CD4-positive, alpha-beta memory T cell (primary cell): ENCODE measurements at places on chromosomes 1 and 21. TPM values are rescaled to one million over a fixed set of nuclear protein-coding genes. Genes with fewer than 3 reads are reported as not detected.

GRCh38 chr1:236124965-236125364, 17.4 kb upstream of the GPR137B start:
- no peak for DNase-seq

DNA sequence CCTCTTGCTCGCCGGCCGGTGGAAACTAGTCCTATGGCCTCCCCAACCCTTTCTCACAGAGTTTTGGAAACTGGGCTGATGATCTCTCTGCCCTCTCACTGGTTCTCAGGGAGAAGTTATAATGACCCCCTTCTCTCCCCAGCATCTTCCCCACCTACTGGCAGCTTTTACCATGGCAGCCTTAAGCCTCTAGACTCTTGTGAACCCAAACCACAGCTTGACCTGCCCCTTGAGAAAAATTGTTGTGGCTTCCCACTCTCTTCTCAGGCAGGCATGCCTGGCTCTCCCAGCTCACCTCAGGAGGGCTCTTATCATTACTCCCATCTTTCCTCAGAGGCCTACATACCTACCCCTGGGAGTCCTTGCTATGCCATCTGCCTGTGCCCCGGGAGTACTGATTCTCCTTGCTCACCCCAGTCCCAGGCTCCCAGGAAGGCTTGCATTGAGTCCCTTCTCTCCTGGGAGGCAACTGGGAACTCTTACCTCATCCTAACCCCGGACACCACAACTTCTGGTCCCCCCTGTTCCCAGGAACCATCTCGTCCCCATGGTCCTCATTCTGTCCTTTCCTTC, 1.6 kb downstream of the NSUN4 start:
- peak; percentile 42 for DNase-seq

DNA sequence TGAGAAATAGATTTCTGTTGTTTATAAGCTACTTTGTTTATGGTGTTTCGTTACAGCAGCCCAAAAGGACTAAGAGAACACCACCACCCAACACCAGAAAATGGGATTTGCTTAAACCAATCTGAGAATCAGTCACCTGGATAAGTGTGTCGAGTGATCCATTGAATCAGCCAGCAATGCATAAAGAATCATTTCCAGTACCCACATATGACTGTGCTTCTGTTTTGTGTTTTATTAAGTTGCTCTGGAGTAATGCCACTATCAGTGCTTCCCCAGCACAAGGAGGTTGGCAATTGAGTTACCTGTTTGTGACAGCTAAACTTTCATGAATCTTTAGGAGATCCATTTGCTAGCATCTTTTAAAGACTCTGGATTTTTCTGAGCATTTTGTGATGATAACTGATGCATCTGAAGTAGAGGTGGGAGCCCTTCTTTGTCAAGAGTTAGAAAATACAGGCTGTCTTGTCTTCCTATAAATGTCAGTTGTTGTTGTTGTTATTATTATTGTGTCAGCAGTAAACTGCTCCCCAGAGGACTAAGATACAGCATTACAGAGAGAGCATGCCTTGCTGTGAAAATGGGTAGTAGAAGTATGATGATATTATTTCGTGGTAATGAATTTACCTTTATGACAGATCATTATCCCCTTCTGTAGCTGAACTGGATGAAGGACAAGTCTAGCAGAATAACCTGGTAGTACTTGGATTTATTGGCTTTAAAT, 225.2 kb downstream of the NFIA start:
- DNase-seq = no peak

GRCh38 chr1:116232989-116233514, 121.9 kb downstream of the MAB21L3 start:
- DNase-seq = peak; percentile 44

DNA sequence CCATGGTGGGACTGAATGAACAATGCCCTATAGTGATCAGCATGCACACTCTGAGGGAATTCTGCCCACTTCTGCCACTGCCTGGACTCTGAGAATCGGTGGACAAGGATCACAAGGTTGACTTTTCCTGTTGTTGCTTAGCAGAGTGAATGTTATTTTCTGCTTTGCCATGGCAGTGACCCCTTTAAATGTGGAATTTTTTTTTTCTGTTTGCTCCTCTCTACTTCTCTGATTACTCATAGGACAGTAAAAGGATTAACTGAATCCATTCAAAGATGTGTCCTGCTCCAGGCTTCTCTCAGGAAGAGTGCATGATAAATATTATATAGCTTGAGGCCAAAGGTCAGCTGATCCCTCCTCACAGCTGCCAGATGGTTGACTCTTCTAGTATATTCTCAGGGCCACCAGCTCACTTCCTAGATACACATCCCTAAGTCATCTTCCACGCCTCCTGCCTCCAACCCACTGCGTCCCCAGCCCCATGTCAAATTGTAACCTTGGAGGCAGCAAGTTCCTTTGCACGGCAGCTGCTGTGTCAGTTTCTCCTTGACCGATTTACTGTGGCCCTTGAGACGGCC, 74.0 kb upstream of the RALGPS2 start:
- DNase-seq = no peak

DNA sequence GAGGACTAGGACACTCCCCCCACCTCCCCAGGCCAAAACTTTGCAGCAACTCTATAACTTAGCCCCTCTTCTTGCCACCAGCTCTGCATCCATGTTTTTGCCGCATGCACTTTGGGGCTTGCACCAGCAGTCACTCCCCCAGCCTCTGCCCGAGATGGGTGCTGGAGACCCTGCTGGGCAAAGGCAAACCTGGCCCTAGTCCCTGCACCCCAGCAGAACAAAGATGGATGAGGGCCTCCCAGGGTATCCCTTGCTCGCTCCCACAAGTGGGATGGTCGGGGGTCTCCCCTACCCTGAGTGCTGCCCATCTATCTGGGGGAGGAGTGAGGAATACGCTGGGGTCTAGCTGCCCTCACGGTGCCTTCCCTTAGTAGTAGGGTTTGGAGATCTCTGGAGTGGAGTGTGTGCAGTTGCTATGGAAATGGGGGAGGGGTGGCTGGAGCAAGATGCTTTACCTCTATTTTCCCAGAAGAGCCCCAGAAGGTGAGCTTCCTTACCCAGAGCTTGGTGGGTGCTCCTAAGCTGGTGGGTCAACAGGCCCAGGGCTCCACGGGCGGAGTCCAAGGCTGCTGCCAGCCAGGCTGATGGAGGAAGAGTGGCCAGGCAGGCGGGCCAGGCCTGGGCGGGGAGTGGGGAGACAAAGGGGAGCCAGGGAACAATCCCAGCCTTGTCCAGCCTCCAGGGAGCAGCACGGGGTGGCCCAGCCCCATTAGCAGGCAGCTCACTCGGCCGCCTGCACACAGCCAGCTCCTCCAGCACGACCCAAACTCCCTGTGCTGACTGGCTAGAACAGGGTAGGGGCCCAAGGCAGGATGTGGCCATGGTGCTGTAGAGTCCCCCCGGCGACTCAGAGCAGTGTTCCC, at the start of gene PAQR6:
TSS of gene PAQR6 (minus strand) at position 597 of the 863 bp plus-strand sequence. CDS start 1,325 bp downstream, outside the sequence.
- no peak for DNase-seq

DNA sequence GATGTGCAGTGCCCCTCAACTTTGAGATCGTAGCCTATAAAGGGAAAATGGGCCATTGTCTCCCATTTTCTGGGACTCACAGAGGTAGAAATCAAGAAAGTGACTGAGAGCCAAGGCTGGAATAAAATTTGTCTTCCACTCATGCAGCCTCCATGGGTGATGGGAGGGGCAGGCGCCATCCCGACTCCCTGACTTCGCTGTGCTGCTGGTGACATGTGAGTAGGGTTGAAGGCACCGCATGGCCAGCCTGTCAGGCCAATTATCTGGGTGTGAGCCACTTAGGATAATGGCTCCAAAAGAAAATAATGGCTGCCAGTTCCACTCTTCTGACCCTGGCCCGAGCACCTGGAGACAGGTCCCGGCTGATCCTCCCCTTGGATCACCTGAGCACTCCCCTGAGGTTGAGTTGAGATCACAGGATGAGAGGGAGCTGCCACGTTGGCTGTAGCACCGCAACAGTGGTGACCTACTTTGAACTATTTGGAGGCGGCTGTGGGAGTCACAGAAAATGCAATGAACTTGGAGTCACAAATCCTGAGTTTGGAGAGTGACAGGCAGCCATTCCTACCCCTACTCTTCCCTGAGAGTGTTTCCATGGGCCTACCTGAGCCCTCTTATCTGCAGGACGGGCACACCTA, 26.3 kb downstream of the CAPN9 start:
- DNase-seq = no peak

DNA sequence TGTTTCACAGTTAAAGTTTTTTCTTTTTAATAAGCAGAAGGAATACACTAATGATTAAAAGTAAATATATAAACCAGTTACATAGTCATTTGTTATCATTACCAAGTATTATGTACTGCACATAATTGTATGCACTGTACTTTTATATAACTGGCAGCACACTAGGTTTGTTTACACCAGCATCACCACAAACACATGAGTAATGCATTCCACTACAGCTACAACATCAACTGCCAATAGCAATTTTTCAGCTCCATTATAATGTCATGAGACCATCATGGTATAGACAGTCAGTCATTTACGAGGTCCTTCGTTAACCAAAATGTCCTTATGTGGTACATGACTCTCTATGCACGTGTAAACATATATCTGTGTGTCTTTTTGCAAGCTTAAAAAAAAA, 35.2 kb downstream of the SCYL3 start:
- no peak for DNase-seq

GRCh38 chr1:154951901-154952657, 3.8 kb downstream of the PBXIP1 start:
- DNase-seq = peak; percentile 78

GRCh38 chr21:38307771-38308531, 51.2 kb downstream of the KCNJ15 start:
- no peak for DNase-seq

DNA sequence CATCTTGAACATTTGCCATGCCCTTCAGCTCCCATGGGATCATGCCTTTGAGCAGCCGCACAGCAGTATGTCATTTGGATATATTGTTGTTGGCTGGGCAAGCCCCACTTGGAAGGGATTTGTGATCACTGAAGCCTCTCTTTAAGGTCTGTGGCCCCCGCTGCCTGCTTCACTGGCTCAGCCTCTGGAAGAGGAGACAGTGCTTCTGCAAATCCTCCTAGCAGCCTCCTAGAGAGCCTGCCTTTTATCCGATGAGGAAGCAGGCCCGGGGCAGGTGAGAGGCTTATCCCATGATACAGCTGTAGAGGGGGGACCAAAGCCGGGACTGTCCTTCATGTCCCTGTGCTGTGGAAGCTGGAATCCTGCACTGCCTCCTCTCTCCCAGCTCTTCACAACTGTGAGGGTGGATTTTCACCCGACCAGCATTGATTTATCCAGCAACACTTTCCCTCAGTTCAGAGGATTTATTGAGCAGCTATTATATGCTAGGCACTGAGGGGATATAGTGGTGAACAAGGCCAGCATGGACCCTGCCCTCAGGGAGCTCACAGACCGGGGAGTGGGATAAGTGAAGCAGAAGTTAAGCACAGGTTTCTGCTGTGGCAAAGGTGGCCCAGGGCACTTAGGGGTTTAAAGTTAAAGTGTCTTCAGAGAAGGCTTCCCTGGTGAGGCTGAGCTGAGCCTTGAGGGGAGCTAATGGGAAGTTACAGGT, 3.9 kb downstream of the TMEM61 start:
- DNase-seq = no peak

DNA sequence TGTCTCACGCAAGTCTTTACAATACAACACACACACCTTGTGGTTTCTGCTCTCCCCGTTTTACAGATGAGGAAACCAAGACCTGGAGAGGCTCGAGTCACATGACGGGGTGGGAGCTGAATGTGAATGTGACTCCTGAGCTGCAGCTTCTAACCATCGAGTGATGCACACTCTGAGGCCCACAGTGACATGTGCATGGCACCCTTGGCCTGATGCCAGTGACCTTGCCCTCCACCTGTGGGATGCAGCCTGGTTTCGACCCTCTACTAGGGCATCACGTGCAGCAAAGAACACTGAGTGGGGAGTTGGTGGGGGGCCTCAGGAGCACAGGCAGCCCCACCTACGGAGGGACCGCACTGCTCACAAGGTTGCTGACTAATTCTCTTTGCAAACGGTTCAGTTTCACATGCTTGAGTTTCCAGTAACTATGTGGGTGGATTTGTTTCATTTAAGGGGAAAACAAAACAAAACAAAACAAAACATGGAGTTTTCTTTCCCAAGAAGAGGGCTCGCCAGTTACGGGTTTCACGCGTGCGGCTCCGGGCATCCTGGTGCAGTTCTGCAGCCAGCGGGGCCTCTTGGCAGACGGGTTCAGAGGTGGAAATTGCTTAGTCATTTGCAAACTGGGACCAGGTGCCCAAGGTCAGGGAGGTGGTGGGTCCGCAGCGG, 22.9 kb downstream of the SPSB1 start:
- DNase-seq = no peak

Gene SLFNL1
- total RNA-seq = 1.6 TPM

Gene TRIM67
- total RNA-seq = not detected

Gene OR10J5
- total RNA-seq = not detected

Gene HSD3B1
- not detected for total RNA-seq

Gene FCGR2B
- total RNA-seq = 0.93 TPM
